ENCODE measurements at places on chromosomes 1 and 21.

- DNase-seq = no peak
Measured at GRCh38 chr1:15063783-15064182, 89.8 kb upstream of the TMEM51 start.

DNA sequence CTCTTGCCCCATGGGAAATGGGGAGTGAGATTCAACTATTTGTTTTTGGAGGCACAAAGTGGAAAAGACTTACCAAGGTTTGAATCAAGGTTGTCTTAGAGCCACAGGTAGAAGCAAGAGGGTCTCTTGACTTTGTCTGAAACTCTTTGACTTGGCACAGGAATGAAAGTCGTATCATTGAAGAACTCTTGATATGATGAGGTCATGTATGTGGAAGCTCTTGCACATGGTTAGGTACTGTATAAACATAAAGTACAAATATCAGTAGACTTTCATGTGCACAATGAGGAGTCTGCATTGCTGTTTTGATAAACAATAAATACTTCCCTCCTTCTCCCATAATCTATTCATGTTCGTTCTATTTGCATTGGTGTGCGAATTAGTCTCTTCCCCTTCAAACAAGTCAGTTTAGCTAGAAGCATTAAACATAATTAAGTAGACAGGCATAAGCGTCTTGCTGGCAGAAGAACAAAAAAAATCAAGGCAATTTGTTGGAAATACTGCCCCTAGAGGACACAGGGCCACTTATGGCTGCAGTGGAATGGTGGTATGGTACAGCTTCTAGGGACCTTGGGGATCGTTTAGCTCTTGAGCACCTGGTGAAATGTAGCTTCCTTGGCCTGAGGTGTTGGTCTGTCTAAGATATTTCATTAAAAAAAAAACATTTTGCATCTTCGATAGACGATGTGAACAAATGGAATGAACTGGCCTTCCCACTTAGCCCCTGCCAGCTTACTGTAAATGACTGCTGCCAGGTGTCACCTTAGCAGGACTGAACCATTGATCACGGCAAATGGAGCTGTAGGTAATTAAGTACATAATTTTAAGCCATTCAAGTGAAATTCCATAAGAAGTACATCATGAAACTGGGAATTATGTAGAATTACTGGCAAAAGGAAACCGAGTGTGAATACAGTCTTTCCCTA lies 218.0 kb upstream of the GALNT2 start:
- peak; percentile 12 for DNase-seq

DNA sequence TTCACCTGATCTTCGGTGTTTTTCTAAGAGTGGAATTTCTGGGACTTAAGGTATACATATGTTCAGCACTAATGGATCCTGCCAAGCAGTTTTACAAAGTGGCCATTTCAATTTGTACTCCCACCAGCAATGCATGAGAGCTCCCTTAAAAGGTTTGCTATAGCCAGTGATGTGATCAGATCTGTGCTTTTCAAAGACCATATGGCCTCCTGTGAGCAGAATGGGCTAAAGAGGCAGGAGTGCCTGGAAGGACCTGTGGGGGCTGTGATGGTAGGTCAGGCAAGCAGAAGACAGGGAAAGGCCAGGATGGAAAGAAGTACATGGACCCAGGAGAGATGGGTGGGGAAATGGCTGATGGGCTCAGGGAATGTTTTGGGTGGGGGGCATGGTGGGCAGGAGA lies 252.7 kb downstream of the DISC1 start:
- DNase-seq = no peak

DNA sequence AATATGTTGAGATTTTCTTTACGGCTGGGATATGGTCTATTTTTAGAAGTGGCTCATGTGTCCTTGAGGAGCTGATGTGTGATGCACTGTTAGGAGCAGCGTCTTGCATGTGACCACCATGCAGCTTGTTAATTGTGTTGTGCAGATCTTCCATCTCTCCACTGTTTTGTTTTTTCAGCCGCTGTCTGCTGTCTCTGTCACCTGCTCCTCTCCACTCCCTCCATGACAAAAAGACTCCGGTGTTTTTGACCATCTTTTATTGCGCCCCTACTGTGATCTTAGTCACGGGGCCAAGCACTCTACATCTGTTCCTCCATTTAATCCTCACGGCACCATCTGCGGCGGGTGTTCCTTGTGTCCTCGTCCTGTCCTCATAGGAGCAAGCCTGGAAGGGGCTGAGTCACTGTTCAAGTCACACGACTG lies 51.8 kb downstream of the ADARB1 start:
- DNase-seq = no peak

- DNase-seq = no peak
Measured at GRCh38 chr1:40384413-40384762, 10.9 kb downstream of the SMAP2 start.

- peak; percentile 50 for DNase-seq
Measured at GRCh38 chr1:32200226-32201010, at the start of gene CCDC28B. Gene CCDC28B, plus strand, starts transcription at chr1:32200595. Its CDS starts 1,341 bp downstream, at chr1:32201936.

GRCh38 chr1:107405236-107405635 lies 264.4 kb downstream of the NTNG1 start:
- no peak for DNase-seq

- DNase-seq = peak; percentile 15
Measured at GRCh38 chr1:182175361-182175931, 113.9 kb upstream of the ZNF648 start.

- DNase-seq = no peak
Measured at GRCh38 chr1:232861107-232861506, 55.9 kb downstream of the MAP10 start.

GRCh38 chr1:77382366-77382765 lies 100.5 kb downstream of the AK5 start:
- no peak for DNase-seq

DNA sequence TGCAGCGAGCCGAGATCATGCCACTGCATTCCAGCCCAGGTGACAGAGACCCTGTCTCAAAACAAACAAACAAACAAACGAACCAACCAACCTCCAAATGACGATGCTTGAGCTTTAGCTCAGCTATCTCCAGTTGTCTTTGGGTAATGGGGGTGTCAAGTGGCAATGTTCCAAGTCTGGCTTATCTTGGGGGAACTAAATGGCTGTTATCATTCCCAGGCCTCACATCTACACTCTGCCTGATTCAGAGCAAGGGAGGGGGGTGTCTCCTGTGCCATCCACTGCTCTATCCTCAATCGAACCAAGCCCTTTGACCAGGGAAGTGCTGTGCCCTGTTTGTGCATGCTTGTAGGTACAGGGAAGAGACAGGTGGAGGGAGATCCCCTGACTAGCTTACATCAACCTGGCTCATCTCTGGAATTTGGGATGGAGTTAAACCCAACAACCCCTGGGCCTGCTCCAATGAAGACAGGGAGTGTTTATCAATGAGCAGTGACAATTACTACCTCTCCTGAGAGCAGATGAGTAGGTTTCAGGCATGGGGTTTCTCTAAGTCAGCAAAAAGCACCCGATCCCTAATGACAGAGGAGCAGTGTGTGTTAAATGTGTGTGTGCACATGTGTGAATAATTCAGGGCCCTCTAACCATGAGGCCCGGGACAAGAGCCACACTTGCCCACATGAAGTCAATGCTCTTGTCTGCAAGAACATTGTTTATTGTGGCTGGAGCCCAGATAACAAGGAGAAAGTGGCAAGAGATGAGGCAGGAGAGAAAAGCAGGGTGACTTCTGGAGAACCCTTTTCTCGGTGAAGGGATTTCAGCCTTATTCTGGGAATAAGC lies 20.3 kb upstream of the IL6R start:
- no peak for DNase-seq

DNA sequence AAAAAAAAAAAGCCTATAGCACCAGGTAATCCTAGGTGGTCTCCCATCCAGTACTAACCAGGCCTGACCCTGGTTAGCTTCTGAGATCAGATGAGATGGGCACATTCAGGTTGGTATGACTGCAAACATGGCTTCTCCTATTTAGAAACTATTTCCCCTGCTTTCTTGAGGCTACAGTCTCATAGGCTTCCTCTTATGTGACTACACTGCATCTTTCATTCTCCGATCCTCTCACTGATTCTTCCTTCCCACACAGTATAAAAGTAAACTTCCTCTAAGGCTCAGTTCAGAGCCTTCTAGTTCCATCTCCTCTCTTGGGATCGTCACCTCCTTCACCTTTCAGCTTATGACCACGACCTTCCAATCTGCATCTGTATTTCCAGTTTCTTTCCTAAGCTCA lies 30.4 kb upstream of the RNF2 start:
- DNase-seq = no peak

DNA sequence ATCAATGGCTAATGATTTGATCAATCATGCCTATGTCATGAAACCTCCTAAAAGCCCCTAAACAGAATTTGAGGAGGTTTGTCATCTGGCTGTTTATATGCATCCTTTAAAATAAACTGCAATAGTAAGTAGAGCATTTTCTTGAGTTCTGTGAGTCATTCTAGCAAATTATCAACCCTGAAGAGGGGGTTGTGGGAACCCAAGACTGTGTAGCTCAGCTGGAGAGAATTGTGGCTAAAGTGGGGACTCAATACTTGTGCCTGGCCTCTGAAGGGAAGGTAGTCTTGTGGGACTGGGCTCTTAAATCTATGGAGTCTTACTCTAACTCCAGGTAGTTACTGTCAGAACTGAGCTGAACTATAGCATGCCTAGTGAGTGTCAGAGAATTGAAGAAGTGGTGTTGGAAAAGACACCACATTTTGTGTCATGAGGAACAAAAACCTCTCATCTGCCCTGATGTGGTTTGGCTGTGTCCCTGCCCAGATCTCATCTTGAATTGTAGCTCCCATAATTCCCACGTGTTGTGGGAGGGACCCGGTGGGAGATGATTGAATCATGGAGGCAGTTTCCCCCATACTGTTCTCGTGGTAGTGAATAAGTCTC lies 402.4 kb downstream of the USH2A start:
- DNase-seq = no peak

- DNase-seq = peak; percentile 16
Measured at GRCh38 chr1:186304982-186305949, 69.8 kb downstream of the TPR start.

GRCh38 chr1:17834561-17835100 lies 79.5 kb downstream of the ACTL8 start:
- DNase-seq = no peak

GRCh38 chr1:36585569-36586548 lies 103.1 kb upstream of the CSF3R start:
- DNase-seq = no peak

- no peak for DNase-seq
Measured at GRCh38 chr1:17573518-17574041, 34.1 kb downstream of the ARHGEF10L start.

DNA sequence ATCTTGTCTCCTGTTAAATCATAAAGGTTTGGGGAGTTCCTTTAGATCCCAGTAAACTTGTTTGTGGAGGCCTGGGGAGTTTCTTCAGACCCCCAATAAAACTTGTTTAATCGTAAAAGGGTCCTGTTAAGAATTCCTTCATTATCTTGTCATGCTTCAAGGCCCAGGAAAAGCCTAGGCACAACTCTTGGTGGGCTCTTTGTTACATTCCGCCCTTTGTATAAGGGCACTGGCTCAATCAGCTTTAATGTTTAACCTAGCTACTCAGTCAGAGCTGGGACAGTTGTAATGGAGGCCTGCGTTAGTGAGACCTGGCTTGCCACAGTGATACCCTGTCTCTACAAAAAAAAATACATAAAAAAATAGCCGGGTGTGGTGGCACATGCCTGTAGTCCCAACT lies 77.2 kb downstream of the MPZL1 start:
- DNase-seq = no peak
